Prostate gland (tissue), 2 donors: ENCODE measurements at places on chromosomes 2 and 18. TPM values are rescaled to one million over a fixed set of nuclear protein-coding genes. Genes with fewer than 3 reads are reported as not detected.

The TRIB2 gene
- 72.3 TPM for total RNA-seq

- DNase-seq, result no peak
Observed at GRCh38 chr2:120874888-120875275, 139.2 kb downstream of the GLI2 start.

The CHRNG gene
- total RNA-seq, result not detected

GRCh38 chr2:150266931-150267330, 220.5 kb downstream of the RND3 start:
- DNase-seq, result no peak

DNA sequence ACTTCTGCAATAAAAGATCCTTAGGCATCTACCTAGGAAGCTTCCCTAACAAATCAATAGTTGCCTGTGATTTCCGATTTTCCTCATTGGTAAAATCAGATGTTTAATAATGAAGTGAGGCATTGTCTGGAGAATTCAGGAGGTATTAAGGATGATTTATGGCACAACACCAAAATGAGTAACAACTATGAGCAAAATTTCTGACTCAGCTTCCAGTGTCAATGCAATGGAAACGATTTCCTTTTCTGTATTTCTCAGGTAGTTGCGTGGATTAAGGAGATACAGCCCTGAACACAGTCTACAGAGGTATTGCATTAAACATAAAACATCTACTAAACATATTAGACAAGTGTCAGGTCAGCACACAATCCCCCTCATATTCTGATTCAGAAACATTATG, 99.5 kb downstream of the EPB41L3 start:
- DNase-seq, result no peak

- no peak for DNase-seq
Observed at GRCh38 chr2:149383340-149383739, 53.0 kb downstream of the LYPD6 start.

The SP140 gene
- total RNA-seq, result not detected

The SPATA3 gene
- total RNA-seq, result 1.8 TPM

DNA sequence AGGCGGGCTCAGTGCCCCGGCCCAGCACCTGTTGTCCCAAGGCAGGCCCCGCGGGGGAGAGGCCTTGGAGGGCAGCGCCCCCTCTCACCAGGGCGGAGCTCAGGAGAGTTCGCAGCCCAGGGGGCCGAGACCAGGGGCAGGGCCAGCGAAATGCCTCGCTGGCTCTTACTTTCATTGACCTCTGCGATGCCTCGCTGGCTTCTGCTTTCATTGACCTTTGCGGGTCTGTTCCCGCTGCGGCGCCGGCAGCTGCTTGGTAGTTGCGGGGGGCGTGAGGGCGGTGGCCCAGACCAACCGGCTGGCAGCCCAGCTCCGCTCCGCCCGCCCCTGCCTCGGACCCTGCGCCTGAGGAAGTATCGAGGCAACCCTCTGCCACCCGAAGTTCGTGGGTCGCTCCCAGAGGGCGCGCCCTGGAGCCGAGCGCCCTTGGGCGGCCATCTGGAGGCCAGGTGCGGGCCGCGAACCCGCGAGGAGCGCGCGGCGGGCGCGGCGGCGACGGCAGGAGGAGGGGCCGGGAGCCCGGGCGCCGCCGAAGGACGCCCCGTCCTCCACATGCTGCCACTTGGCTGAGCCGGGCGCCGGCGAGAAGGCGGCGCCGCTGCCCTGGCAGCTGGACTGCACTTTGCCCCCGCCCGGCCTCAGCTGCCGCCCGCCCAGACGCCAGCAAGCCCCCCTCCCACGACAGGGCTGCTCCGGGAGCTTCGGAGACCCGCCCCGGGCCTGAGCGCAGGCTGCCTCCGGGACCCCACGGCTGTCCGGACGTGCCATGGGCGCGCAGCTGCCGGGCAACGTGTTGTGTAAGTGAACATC, 118.0 kb upstream of the MSTN start:
- DNase-seq, result peak; percentile 35

DNA sequence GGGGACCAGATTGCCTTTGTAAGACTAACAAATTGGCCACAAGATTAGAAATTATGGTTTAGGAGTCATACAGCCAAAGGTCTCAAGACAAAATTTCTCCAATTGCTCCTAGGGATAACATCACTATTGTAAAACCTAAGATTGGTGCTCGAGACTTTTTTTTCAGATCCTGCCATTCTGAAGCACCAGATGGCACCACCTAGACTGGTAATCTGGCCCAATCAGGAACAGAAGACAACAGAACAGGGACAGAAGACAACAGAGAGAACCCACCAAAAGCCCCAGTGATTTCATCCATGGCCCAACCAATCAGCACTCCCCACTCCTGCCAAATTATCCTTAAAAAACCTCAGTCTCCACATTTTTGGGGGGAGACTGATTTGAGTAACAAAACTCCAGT, 66.8 kb downstream of the LINC00305 start:
- no peak for DNase-seq

The TEX44 gene
- total RNA-seq, result not detected

GRCh38 chr2:43435746-43436145, 160.1 kb downstream of the THADA start:
- no peak for DNase-seq

DNA sequence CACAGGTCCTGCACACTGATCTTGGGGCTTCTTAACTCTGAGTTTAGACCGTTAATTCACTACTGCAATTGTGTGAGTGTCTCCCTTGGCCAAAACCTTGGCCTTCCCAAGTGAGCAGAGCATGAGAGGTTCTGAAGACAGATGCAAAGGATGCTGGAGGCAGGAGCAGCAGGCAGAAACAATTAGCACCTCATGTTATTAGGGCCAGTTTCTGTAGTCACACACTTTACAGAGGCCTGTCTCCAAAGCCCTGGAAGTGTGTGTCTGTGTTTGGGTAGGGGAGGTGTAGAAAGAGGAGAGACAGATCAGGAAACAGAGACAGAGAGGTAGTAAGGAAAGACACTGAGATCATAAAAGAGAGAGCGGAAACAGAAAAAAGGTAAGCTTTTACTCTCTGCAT, 533.8 kb downstream of the TMEM182 start:
- no peak for DNase-seq

GRCh38 chr2:199704358-199705238, 146.4 kb downstream of the FTCDNL1 start:
- DNase-seq, result peak; percentile 44

DNA sequence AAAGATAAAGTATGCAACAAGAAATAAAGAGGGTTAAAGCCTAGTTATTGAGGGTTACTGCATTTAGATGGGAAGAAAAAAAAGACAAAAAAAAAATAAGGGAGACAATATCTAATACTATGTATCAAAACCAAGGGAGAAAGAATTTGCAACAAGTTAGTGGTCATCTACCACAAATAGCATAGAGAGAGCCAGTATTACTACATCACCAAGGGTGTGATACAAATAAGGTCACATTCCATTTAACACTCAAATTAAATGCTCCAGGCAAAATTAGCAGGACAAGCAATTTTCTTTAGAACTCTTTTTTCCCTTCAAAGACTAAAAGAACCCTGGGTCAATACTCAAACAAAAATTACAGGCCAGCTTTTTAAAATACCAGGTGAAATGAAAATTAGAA, 115.1 kb upstream of the GULP1 start:
- DNase-seq, result no peak

GRCh38 chr2:75516378-75517360, 44.1 kb downstream of the EVA1A start:
- DNase-seq, result no peak

The ZAP70 gene
- total RNA-seq, result 3.9 TPM

- DNase-seq, result no peak
Observed at GRCh38 chr2:180599804-180600203, 380.6 kb upstream of the UBE2E3 start.

DNA sequence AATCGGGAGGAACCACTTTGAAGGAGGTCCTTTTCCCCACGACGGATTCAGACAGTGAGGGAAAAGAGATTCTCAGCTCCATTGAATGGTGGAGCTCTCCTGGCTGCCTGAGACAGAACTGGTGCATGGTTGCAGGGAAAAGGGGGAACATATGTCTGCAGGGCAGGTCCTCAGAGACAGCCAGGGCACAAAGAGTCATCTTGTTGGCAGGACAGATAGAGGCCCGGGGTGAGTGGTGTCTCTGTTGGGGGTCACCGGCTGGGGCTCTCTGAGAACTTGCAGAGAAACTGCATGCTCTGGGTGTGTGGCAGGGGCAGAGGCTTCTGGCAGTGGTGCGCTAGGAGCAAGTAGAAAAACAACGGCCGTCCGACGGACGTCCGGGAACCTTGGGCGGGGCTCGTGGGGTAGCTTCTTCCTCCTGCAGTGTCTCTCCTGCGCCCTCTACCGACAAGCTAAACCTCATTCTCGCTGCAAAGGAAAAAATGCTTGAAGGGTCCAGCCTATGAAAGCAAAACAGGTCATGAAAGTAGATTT, 94.3 kb downstream of the CDCA7 start:
- DNase-seq, result peak; percentile 63

- no peak for DNase-seq
Observed at GRCh38 chr2:120691410-120691809, 44.3 kb upstream of the GLI2 start.

GRCh38 chr2:60621688-60622429, 68.4 kb upstream of the BCL11A start:
- no peak for DNase-seq

The PDE11A gene
- total RNA-seq, result 14.9 TPM

The SERPINB3 gene
- 8.8 TPM for total RNA-seq

GRCh38 chr2:36965751-36966369, 476 bp downstream of the STRN start:
- peak; percentile 51 for DNase-seq

DNA sequence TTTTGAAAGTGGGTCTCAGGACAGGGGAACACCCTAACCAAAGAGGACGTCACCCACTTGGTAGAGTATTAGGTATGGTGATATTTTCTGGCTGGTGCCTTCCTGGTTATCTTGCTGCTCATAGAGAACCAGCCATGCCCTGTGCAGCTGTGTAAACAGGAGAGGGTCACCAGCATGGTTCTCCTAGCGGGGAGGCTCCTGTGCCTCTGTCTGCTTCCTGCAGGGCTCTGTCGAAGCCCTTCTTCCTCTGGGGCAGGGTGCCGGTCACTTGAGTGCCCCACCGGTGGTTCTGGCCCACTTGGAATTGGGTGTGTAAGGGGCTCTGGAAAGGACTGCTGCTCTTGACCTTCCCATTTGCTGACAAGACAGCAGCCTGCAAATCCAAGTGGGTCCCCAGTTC, 131.6 kb upstream of the MSH6 start:
- DNase-seq, result no peak

The COL4A4 gene
- total RNA-seq, result 3.0 TPM

- no peak for DNase-seq
Observed at GRCh38 chr18:41529093-41529492, 425.9 kb upstream of the PIK3C3 start.

GRCh38 chr2:237879991-237880560, 20.7 kb downstream of the RAMP1 start:
- DNase-seq, result no peak

- no peak for DNase-seq
Observed at GRCh38 chr2:40872580-40872979, 420.7 kb upstream of the SLC8A1 start.

- no peak for DNase-seq
Observed at GRCh38 chr2:30358842-30359241, 88.2 kb upstream of the LCLAT1 start.

GRCh38 chr2:166413255-166413654, 37.5 kb upstream of the SCN9A start:
- no peak for DNase-seq

- no peak for DNase-seq
Observed at GRCh38 chr2:96687711-96688640, 45.4 kb downstream of the FER1L5 start.

- DNase-seq, result no peak
Observed at GRCh38 chr2:135802350-135802749, 34.6 kb downstream of the LCT start.

GRCh38 chr2:195468771-195469170, 188.3 kb upstream of the SLC39A10 start:
- no peak for DNase-seq

- DNase-seq, result no peak
Observed at GRCh38 chr18:77046409-77046808, 86.2 kb downstream of the MBP start.

The AOX1 gene
- 47.9 TPM for total RNA-seq

DNA sequence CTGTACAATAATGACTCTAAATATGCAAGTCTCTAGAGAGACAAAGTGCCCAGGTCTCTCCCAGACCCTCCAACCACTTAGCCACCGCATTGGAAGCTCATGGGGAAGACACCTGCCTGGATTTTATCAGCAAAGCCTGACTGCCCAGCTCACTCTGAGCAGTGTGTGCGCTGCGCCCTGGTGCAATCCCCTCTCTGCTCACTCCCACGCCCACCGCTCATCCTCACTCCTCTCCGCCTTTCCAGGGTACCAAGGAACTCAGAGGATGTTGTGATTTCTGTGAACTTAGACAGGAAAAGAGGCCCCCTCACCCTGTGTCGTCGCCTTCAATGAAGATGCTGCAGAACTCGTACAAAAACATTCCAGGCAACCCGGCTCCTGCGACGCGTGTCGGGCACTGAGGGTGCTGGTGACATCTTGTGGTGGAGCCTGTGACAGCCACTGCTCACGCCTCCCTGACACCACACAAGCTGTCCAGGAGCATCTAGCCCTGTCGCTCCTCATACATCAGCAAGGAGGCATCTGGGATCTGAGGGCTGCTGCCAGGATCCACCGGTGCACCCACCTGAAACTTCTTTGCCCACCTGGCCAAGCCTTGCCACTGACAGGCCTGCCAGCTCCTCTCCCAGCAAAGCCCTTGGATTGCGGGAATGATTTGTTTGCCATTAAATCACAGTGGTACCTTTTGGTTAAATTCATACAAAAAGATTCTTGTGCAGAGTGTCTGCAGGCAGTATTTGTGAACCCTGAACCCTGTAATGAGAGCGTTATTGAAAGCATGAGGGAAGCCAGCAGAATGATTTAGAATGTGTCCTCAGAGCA, 220.4 kb downstream of the ZNF516 start:
- DNase-seq, result no peak

The INHA gene
- 0.96 TPM for total RNA-seq

DNA sequence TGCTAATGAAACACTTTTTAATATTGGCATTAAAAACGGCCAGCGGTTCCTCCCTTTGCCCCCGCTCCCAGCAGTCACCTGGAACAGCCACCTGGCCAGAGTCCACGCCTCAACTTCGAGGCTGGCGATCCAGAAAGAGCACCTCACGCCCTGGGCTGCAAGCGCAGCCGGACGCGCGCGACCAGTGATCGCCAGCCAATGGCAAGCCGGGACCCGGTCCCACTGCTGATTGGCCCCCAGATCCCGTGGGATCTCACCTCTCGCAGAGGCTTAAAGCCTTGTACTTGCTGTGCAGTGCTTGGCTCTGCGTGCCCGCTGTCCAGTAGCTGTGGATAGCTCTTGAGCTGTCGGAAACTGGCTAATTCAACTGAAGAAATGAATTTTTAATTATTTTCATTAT, 4.1 kb upstream of the RBM45 start:
- no peak for DNase-seq

The CNDP2 gene
- total RNA-seq, result 144 TPM

DNA sequence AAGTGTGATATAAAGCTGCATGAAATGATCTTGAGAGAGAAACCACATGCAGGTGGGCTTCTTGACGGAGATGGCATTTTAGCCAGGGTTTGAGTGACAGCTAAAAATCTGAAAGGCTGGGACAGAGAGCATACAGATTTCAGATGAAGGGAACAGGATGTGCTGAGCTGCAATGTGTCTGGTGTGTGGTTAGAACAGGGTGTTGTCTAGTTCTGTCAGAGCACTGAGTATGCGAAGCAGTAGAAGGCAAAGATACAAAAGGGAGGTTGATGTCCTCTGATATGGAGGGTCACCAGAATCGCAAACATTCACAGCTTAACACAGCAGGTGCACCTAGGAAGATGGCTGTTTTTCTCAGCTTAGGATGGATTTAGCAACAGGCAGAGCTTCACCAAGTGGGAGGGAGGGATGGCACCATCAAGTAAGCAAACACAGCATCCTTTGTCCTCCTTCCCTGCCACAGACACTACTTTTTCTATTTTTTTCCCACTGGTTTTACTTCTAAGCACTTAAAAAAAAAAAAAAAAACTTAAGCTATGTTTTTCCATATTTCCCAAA, 182.5 kb downstream of the TMX3 start:
- DNase-seq, result no peak

The ITGAV gene
- 47.0 TPM for total RNA-seq
